ENCODE measurements at places on chromosomes 16 and 17.

DNA sequence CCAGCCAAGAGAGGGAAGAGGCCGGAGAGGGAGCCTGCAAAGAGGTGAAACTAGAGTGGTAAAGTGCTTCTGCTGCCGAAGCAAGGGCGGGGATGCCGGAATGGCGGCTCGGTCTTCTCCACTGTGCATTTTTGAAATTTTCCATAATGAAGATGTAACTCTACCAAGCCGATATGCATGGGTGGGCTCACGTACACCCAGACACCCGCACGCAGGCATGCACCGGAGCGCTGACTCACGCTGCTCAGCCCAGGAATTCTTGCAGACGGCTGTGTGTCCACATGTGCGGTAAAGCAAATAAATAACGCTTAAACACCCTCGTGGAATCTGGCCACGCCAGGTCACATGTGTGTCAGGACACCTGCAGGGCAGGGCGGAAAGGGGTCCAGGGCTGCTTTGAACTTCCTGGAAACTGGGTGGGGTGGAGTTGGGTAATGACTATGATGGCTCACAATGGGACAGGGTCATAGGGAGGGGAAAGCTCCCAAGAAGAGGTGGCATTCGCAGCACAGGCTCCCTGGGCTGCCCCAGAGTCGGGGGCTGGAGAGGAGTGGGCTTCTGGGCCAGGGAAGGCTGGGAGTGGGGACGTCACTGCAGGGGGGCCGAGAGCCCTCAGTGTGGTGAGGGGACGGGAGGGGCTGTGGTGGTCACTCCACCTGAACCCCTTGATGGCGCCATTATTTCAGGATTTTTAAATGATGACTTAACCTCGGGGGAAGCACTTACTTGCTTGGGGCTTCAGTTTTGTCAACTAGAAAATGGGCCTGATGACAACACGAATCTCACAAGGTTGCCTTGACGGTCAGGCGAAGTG, 265.5 kb downstream of the PARN start:
- DNase-seq = no peak

GRCh38 chr17:78089576-78090281, 38.8 kb downstream of the TMC6 start:
- DNase-seq = no peak

- no peak for DNase-seq
These were observed 47.1 kb downstream of the CNGB1 start for GRCh38 chr16:57923841-57924240.

DNA sequence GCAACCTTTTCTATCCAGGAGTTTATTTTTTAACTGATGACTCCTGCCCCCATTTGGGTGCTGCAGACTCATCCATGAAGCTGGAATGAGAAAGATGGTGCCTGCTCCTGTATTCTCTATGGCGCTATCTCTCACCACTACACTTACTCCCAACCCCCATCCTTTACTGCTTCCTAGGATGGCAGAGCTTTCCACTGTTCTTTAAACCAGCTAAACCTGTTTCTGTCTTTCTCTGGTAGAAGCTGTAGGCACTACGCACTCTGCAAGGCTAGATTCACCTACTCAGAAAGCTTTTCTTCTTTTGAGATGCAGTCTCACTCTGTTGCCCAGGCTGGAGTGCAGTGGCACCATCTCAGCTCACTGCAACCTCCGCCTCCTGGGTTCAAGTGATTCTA, 47.0 kb downstream of the ADAMTS18 start:
- DNase-seq = no peak
